Uterus (tissue), 4 donors: ENCODE measurements at places on chromosomes 2 and 18. TPM values are rescaled to one million over a fixed set of nuclear protein-coding genes. Genes with fewer than 3 reads are reported as not detected.

DNA sequence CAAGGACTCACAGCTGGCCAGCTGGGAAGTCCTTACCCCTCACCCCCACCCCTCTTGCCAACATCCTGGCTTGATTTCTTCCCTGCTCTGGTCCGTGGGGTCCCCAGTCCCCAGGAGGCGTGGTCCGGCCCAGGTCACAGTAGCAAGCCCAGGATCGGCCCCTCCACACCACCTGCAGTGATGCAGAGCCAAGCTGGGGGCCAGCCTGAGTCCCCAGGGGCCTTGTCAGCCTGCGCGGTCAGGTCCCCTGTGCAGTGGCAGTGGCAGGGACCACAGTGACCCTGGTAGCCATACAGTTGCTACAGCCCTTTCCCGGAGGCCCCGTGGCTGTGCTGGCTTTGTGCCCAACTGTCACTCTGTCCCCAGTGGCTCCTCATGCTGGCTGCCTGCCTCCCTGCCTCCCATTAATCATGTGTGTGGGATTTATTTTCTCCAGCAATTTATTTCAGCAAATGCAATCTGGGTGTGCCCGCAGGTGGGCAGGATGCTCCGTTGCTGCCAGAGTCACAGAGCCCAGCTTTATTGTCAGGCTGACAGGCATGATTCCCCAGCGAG, 8.8 kb upstream of the PRSS56 start:
- H3K27ac ChIP-seq = no peak overlapping the region
- no peaks in the 10 kb centered on the region for H3K36me3 ChIP-seq
- no peak overlapping the region for H3K4me3 ChIP-seq

DNA sequence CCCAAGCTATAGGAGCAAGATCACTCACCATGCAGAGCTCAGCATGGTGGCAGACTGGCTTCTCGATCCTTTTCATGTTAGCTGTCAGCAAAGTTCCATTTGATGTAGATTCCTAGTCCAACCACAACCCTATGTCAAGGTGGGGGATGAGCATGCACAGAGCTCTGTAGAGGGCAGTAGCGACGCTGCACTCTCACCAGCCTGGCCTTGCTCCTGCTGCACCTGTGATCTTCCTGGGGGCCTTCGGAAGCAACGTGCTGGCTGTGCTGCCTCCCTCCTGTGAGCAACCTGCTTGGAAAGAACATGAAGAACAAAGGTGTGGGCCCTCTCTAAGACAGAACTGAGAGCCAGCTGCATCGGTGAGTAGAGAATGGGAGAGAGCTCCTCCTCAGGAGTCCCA, 479.4 kb upstream of the MYT1L start:
- H3K27me3 ChIP-seq = no peaks in the 10 kb centered on the region
- H3K4me3 ChIP-seq = no peak overlapping the region
- H3K27ac ChIP-seq = no peak overlapping the region
- no peak for DNase-seq
- H3K36me3 ChIP-seq = no peaks in the 10 kb centered on the region
- H3K4me1 ChIP-seq = no peaks in the 10 kb centered on the region

GRCh38 chr2:97851172-97851571, 137.8 kb downstream of the ZAP70 start:
- H3K4me1 ChIP-seq = no peaks in the 10 kb centered on the region
- H3K4me3 ChIP-seq = no peak overlapping the region
- H3K27ac ChIP-seq = no peak overlapping the region
- no peaks in the 10 kb centered on the region for H3K27me3 ChIP-seq
- DNase-seq = no peak

- H3K27me3 ChIP-seq = no peaks in the 10 kb centered on the region
- H3K4me3 ChIP-seq = no peak overlapping the region
- H3K27ac ChIP-seq = no peak overlapping the region
- no peak for DNase-seq
- H3K36me3 ChIP-seq = no peaks in the 10 kb centered on the region
- no peaks in the 10 kb centered on the region for H3K4me1 ChIP-seq
Measured at GRCh38 chr2:134218414-134218813, 35.5 kb upstream of the MGAT5 start.

Gene SLC8A1
- total RNA-seq = 154 TPM

DNA sequence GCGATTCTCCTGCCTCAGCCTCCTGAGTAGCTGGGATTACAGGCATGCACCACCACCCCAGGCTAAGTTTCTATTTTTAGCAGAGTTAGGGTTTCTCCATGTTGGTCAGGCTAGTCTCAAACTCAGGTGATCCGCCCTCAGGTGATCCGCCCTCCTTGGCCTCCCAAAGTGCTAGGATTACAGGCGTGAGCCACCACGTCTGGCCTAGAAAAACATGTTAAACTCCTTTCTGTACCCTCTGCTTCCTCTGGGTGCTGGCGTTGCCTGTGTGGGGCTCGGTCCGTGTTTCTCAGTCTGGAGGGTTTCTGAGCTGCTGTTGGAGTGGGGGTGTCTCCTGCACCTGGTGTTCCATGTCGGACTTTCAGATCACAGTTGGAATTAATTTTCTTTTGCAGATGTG, 17.9 kb downstream of the LDLRAD4 start:
- DNase-seq = no peak
- no peaks in the 10 kb centered on the region for H3K27me3 ChIP-seq
- no peaks in the 10 kb centered on the region for H3K4me1 ChIP-seq
- H3K27ac ChIP-seq = no peak overlapping the region
- H3K36me3 ChIP-seq = no peaks in the 10 kb centered on the region
- H3K4me3 ChIP-seq = no peak overlapping the region

- H3K4me1 ChIP-seq = no peaks in the 10 kb centered on the region
- H3K27me3 ChIP-seq = no peaks in the 10 kb centered on the region
- H3K36me3 ChIP-seq = no peaks in the 10 kb centered on the region
- peak overlapping the region; percentile 78 for H3K27ac ChIP-seq
- peak; percentile 68 for DNase-seq
- no peak overlapping the region for H3K4me3 ChIP-seq
Measured at GRCh38 chr2:10405448-10405847, 42.7 kb downstream of the ODC1 start.

DNA sequence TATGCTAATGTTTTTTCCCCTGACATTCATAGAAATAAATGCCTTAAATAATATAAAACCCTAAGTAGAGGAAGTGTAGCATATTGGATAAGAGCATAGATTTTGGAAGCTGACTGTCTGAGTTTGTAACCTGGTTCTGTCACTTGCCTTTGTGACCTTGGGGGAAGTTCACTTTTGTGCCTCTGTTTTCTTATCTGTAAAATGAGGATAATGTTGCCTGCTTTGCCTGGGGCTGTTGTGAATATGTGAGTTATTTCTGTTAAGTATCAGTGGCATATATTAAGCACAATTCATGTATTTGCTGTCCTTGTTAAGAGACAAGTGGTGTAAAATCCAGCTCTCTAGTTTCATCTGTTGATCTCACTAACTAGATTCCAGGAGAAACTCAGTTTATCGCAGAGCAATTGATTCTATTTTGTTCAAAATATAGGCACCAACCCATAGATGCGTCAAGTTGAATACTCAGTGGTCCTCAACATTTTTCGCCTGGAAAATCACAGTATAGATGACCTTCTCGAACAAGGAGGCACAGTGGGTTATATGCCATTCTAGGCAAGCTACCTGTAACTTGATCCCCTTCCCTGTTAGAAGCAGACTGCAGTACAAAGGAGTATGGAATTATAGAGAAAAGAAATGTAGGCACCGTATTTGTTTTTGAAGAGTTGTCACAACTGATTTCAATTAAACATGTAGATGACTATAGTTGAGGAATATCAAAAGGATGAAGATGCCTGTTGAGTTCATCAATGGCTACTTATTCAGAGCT, 67.0 kb downstream of the SOCS6 start:
- no peak for DNase-seq
- no peaks in the 10 kb centered on the region for H3K27me3 ChIP-seq
- H3K4me3 ChIP-seq = no peak overlapping the region

- H3K4me1 ChIP-seq = no peaks in the 10 kb centered on the region
- H3K36me3 ChIP-seq = no peaks in the 10 kb centered on the region
- H3K27ac ChIP-seq = no peak overlapping the region
- H3K4me3 ChIP-seq = no peak overlapping the region
- DNase-seq = no peak
Measured at GRCh38 chr2:40653829-40654228, 201.9 kb upstream of the SLC8A1 start.

DNA sequence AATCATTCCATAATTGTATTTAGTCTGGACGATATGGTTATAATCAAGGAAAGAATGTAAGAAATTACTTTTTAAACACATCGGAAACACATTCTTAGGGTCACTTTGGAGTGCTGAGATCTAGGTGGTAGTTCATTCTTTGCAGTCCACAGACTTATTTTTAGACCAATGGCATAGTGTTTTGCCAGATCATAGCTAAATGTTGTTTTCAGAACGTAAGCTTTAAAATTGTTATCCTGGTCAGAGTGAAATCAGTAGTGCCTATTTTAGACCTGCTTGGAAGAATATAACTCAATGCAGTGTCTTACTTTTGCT, 4.3 kb downstream of the MYL12A start:
- no peaks in the 10 kb centered on the region for H3K4me1 ChIP-seq
- no peaks in the 10 kb centered on the region for H3K36me3 ChIP-seq
- peak overlapping the region; percentile 35 for H3K27ac ChIP-seq
- H3K27me3 ChIP-seq = no peaks in the 10 kb centered on the region
- no peak overlapping the region for H3K4me3 ChIP-seq

DNA sequence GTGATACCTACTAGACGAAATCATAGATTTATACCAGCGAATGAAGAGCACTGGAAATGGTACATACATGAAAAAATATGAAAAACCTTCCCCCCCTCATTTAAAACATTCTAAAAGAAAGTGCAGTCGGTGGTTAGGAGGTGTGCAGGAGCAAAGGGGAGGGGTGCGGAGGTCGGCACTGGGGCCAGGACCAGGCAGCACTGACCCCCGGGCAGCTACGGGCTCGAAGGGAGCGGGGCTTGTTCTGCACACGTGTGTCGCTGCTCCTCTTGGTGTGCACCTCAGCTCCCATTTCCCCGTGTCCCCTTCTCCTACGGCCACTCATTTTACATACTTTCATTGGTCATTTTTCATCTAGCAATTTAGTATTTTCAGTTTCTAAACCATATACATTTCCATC, 89.0 kb downstream of the LAMA1 start:
- no peaks in the 10 kb centered on the region for H3K27me3 ChIP-seq
- H3K36me3 ChIP-seq = no peaks in the 10 kb centered on the region
- no peak overlapping the region for H3K27ac ChIP-seq
- H3K4me3 ChIP-seq = no peak overlapping the region
- DNase-seq = no peak

- no peak overlapping the region for H3K4me3 ChIP-seq
- no peak overlapping the region for H3K27ac ChIP-seq
- no peaks in the 10 kb centered on the region for H3K36me3 ChIP-seq
- DNase-seq = no peak
- H3K4me1 ChIP-seq = no peaks in the 10 kb centered on the region
Measured at GRCh38 chr2:69499242-69499641, 62.0 kb upstream of the NFU1 start.

DNA sequence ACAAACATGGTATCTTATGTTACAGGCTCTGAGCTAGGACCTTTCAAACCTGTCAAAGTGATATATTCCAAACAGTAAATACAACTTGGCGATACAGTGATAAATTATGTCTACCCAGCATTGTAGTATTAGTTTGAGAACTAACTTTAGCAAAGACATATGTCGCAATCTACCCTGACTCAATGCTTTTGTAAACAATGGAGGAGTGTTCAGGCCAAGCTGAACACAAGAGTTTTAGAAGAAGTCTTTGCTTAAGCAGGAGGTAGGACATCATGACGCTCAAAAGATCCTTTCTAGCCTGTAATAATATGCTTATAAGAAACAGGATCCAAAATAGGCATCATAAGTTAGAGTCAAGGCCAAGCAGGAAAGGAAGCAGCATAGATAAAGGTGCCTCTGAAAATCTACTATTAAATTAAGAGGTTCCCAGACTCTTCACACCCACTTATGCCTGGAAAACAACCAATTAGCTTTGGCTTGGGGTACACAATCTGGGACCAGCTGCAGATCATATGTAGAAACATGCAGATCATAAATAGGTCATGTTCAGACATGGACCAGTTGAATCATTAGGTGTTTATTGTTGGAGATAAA, 132.5 kb downstream of the CSRNP3 start:
- no peak for DNase-seq
- H3K4me3 ChIP-seq = no peak overlapping the region
- H3K36me3 ChIP-seq = no peaks in the 10 kb centered on the region
- H3K27ac ChIP-seq = no peak overlapping the region
- H3K4me1 ChIP-seq = no peaks in the 10 kb centered on the region

DNA sequence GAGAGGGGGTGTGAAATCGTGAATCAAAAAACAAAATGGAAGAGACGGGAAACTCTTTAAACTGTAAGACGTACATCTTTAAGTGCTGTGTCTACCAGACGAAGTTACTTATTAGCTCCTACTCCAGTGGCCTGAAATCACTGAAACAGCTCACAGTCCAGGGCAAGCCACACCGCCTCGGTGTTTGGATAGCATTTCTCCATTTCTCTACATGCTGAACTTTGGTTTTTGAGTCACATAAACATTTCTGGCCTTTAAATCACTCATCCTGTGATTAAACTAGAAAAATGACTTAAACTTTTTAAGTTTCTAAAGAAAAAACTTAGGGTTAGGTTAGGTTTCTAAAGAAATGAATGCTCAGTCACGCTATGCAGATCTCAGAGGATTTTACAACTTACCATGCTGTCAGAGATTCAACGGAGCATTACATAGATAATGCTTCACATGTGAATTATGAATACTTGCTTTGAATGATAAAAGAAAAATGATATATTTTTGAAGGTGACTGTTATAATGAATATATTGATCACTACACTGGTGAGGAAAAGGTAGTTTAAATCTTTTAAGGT, 138.4 kb downstream of the MBP start:
- no peak overlapping the region for H3K4me3 ChIP-seq
- DNase-seq = no peak
- H3K27me3 ChIP-seq = no peaks in the 10 kb centered on the region
- H3K4me1 ChIP-seq = no peaks in the 10 kb centered on the region
- H3K27ac ChIP-seq = no peak overlapping the region

Gene SP5
- 4.2 TPM for total RNA-seq

Gene SPP2
- not detected for total RNA-seq

DNA sequence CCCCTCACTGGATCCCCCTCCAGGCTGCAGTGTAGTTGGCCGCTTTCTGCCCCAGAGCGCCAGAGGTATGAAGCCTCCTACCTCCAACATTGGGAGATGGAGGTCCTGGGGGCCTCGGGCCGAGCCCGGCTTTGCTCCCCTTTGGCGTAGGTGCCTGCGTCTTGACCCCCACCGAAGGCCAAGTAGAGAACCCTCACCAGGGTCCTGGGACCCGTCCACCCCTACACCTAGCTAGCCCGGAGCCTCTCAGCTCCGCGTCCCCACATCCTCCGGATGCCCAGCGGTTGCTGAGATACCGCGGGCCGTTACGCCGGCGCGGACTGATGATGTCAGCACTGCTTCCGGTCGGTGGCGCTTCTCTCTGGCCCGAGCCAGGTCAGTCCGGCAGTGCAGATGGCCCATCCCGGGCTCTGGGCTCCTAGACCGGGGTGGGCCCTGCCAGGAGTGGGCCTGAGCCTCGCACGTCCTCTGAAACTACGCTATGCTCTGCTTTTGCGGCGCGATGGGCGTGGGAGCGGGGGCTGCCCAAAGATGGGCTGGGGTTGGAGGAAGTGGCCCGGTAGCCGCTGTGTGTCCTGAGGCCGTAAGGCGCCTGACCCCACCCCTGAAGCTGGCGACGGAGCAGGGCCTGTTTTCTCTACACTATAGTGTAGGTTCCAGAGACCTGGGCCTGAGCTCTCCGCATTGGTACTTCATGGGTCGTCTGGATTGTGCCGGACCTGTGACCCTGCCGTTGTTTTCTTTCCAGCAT, at the start of the genes GLB1L and STK16:
GLB1L (minus strand) TSS at position 297 of the 751 bp plus-strand sequence. CDS start 1,871 bp downstream, outside the sequence.
STK16 (plus strand) TSS at position 332 of the 751 bp plus-strand sequence. CDS start 521 bp downstream, outside the sequence.
- peak; percentile 94 for DNase-seq
- H3K27me3 ChIP-seq = no peaks in the 10 kb centered on the region
- peaks cover 19% of the 10 kb centered on the region for H3K4me1 ChIP-seq
- no peaks in the 10 kb centered on the region for H3K36me3 ChIP-seq
- H3K27ac ChIP-seq = peak within 1 kb of the TSS; percentile 95

Gene FN1
- total RNA-seq = 255 TPM
